ENCODE measurements at places on chromosomes 6 and 20.

- DNase-seq: peak; percentile 41
Measured at GRCh38 chr6:134351615-134352474, 33.9 kb upstream of the SGK1 start.

DNA sequence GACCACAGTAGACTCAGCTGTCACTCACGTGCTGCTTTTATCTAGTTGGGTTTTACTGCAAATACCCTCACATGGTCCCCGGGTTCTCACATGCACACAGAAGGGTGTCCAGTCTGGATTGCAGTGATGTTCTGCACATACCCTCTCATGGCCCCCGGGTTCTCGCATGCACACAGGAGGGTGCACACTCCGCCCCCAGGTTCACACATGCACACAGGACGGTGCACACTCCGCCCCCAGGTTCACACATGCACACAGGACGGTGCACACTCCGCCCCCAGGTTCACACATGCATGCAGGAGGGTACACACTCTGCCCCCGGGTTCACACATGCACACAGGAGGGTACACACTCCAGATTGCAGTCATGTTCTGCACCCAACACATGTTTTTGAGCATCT, 224.3 kb downstream of the ERMARD start:
- no peak for DNase-seq

DNA sequence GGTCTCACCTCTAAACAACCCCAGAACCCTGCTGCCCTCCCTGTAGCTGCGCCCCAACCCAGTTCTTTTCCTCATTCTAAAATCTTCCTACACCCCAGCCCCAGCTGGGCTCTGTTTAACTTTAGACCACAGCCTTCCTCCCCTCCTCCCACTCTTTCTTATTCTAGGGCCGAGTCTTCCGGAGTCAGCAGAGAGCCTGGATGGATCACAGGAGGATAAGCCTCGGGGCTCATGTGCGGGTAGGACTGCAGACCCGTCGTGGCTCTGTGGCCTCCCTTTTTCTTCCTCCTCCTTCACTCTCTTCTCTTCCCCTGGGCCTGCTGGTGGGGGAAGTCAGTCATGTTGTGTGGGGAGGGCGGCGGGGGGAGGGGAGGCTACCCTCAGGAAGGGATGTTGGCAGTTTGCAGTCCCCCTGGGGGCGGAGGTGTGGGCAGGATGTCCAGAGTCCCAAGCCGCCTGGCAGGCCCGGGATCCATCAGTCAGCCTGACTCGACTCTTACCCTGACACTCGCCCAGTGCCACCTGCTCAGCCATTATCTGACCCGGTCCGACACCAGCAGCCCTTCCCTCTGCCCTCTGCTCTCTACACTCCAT, 8.1 kb downstream of the CAPN11 start:
- DNase-seq: no peak

GRCh38 chr20:62232770-62233645, 5.3 kb upstream of the OSBPL2 start:
- DNase-seq: no peak

DNA sequence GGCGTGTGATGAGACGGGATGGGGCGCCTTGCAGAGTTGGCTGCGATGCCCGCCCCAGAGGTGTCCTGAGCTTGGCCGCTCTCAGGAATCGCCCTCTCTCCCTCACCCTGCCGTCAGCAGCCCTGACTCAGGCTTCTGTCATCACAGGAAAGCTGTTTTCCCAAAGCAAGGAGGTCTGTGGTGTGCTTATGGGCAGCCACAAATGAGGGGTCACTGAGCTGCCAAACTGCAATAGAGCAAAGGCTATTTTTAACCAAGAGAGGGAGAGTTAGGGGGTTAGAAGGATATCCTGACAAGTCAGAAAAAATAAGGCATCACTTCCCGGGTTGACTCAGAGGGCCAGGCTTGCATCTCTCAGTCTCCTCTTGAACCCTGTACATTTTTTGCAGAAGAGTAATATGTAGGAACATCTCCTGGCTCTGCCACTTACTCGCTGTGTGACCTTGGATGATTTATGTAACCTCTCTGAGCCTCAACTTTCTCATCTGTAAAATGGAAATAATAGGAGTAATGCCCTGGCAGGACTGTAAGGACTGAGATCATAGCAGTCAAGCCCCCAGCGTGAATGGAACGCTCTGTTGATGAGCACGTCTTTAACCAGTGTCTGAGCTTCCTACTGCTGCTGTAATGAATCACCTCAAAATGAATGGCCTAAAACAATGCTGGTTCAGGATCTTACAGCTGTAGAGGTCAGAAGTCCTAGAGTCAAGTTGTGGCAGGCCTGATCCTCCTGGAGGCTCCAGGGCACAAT, 181.9 kb downstream of the NFATC2 start:
- DNase-seq: peak; percentile 100

- DNase-seq: peak; percentile 72
Measured at GRCh38 chr6:53524455-53524815, 20.5 kb downstream of the GCLC start.

DNA sequence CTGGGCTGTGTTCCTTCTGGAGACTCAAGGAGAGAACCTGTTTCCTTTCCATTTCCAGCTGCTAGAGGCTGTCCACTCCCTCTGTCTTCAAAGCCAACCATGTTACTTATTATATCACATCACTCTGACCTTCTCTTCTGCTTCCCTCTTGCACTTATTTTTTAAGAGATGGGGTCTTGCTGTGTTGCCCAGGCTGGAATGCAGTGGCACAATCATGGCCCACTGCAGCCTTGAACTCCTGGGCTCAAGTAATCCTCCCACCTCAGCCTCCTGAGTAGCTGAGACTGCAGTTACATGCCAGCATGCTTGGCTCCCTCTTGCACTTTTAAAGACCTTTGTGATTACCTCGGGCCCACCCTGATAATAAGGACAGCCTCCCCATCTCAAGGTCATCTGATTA, 160.0 kb upstream of the DTNBP1 start:
- no peak for DNase-seq

- DNase-seq: no peak
Measured at GRCh38 chr6:148703900-148704299, 42.9 kb upstream of the UST start.

GRCh38 chr20:51763965-51764602, 4.1 kb downstream of the ATP9A start:
- peak; percentile 55 for DNase-seq

DNA sequence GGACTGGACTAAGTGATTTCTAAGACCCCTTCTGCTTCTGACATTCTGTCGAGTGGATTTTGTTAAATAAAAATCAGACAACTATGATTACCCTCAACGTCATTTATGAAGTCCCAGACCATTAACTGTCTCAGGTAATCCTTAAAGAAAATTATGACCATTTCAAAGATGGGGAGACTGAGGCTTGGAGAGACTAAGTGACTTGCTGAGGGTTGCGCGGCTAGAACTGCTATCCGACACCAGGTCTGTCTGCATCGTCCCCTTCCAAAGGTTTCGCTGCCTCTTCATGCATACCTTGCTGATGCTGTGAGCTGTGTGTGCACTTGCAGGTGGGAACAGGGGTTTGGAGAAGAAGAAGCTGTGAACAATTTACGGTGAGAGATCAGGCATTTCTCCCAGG, 3.1 kb downstream of the SNPH start:
- no peak for DNase-seq

DNA sequence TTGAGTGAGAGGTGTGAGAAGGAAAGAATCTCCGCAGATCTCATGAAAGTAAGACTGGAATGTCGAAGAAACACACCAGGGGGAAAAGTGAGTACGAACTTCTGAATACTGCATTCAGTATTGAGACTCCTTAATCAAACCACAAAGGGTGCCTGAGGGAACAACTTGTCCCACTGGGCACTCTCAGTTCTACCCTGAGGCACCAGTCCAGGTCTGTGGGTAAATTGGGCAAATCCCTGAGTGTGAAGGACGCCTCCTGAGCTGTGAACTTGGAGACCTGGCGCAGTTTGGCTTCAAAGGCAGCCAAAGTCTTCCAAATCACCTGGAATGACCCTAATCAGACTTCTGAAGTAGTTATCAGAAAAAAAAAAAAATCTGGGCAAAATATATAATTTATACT, 329.7 kb downstream of the BTBD9 start:
- no peak for DNase-seq

GRCh38 chr6:163630572-163630971, 216.1 kb downstream of the QKI start:
- peak; percentile 13 for DNase-seq

DNA sequence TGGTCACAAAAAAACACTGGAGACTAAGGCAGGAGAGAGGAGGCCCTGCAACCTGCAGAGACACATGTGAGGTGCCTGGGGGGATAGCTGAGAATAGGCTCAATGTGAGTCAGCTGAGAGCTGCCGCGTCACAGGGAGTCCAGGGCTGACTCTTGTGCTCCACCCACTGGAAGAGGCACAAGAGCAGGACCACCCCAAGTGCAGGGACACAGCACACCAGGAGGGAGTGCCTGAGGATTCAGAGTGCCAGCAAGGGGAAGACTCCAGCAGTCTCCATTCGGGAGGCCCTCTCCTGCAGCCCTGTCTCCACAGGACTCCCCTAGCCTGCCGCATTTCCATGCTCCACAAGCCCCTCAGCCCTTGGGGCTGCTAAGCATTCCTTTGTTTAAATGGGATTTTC, 105.5 kb downstream of the HUS1B start:
- peak; percentile 60 for DNase-seq

GRCh38 chr6:28209753-28210535, 15.1 kb upstream of the ZSCAN9 start:
- DNase-seq: no peak

DNA sequence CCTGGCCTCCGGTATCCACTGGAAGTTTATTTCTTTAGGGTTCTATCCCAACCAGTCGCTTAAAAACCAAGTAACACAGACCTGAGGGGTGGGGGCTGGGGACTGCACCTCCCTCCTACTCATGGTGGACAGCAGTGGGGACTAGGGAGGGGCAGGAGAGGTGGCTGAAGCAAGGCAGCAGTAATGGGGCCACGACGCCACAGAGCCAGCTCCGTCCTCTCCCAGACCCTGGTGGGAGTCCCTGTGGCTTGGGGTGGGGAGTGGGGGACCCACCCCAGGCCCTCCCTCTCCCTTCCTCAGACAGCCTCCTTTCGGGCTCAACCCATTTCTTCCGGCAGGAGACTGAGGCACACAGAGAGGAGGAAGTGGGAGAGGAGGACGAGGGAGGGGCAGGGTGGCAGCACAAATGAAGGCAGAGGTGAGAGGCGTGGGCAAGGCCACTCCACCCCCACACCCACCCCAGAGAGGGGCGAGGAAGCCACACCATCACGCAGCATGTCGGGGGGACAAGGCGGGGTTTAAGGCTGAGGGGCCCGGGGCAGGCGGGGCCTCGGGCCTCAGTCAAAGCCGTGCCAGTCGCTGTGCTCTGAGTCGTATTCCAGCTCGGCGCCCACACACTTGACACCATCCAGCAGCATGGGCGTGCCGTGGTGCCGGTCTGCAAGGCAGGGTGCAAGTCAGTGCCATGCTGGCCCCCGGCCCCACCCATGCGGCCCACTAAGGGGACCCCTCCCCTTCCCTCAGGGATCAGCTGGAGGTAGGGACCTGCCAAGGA, 13.9 kb downstream of the ADISSP start:
- DNase-seq: no peak

Data from iris pigment epithelial cell (primary cell).